ENCODE measurements at places on chromosomes 2 and 18.
A peak's percentile ranks its signal among the peaks of the same experiment; 100 is the strongest.

GRCh38 chr2:233033672-233034071 is 1.2 kb downstream of the NEU2 start:
- no peak for DNase-seq

DNA sequence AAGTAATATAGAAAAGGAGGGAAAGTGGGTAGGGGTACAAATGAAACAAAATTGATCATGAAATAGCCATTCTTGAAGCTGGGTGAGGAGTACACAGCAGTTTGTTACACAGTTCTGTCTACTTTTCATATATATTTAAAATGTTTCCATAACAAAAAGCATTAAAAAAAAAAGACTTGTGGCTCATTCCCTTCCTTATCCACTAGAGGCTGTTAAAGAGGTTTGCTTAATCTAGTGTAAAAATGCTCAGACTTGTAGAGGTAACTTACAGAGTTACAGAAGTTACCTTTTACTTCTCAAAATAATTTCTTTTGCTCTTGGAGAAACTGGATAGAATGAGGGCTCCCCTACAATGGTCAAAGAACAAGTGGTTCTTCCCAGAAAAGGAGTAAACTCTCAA is 8.1 kb upstream of the WIPF1 start:
- no peak for DNase-seq

GRCh38 chr2:109383505-109384307 is 230.1 kb downstream of the SEPTIN10 start:
- DNase-seq = no peak

GRCh38 chr2:221176667-221177066 is 395.4 kb downstream of the EPHA4 start:
- DNase-seq = no peak

GRCh38 chr2:200223205-200223784 is 83.2 kb upstream of the SPATS2L start:
- DNase-seq = no peak

DNA sequence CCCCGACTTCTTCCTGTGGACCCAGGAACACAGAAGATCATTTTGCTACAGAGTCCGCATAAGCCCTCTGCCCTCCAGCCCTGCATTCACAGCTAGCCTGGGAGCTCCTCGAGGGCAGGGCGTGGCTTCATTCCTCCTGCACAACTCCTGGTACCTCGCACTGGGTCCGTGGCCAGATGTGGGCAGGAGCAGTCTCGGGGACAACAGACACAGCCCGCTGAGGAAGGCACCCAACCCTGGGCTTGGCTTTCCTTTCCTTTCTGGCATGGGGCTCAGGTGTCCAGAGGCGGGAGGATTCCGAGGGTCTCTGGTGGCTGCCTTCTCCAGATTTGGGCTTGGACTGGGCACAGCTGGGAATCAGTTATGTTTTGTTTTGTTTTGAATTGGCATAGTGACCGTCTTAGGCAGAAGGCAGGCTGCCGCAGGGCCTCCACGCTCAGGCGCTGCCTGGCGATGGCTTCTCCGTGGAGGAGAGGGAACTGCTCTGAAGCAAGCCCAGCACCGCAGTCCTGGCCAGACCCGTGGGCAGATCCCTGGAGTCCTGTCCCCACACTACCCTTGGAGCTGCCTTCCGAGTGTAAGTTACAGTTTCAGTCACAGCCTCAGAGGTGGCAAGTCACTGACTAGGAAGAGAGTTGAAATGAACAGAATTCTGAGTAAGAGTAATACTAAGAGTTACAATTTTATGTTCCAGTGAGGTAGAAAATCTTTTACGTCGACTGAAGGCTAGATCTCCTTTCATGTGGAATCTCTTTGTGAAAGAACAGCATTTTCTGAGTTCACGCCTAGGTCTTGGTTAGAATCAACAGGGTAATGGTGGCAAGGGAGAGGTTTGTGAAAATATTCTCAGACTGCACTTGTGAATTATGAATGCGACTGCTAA is 47.9 kb downstream of the LDLRAD4 start:
- peak; percentile 48 for DNase-seq

DNA sequence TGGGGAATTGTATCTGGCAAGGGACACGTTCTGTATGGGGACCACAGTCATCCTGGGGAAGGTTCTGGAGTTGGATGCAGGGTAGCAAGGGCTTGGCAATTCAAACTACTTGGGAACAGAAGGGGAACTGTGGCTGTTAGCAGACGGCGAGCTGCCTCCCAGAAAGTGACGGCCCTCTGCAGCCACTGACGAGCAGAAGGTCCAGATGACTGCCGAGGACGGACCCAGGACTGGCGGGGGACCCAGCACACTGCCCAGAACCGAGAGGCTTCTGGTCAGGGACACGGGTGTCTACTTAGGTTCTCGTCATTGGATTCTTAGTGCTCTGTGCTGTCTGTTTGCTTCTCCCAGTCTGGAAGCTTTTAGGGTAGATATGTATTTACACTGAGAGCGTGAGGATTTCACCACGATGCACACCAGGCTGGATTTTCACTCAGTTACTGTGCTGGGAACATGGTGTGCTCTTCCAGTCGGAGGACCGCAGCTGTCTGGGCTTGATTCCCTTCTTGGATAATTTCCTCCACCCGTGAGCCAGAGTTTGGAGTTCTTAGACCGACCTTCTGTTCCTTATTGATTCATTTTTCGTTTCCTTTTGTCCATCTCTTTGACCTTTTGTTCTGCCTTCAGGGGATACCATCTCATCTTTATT is 13.4 kb downstream of the GPR35 start:
- DNase-seq = no peak

DNA sequence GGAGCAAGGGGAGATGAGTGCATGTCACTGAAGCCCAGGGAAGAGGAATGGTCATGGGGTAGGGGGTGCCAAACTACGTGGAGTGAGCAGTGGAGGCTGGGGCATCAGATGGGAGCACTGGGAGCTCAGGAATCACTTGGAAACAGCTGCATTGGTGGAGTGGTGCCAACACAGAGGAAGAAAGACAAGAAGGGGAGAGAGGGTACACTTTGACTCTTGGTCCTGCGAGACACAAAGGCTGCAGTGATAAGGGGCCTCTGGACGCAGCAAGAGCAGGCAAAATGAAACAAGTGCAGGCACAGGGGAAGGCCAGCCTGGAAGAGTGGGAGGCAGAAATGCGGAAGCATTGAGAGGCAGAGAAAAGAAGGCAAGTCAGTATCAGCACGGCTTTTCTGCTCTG is 134.7 kb upstream of the SMIM21 start:
- DNase-seq = no peak

GRCh38 chr2:153497938-153498629 is 19.5 kb upstream of the RPRM start:
- no peak for DNase-seq

- no peak for DNase-seq
Observed at GRCh38 chr2:84429328-84429727, 29.8 kb downstream of the SUCLG1 start.

GRCh38 chr2:46909771-46910419 is 5.7 kb downstream of the MCFD2 start:
- DNase-seq = no peak

GRCh38 chr2:19474128-19474527 is 115.7 kb upstream of the OSR1 start:
- DNase-seq = peak; percentile 18

DNA sequence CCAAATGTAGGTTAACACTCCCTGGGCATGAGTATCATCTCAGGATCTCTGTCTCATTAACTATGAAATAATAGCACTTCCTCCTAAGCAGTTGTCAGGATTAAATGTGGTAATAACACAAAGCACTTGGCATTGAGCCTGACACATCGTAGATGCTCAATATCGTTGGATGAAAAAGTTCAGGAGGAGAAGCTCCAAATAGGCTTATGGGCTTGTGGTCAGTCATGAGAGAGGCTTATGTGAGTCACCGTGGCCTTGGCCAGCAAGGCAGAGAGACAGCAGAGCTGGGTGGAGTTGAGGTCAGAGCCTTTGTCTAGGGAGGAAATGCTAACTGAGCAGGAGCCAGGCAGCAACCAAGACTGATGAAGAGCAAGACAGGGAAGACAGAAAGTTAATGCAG is 68.3 kb upstream of the PPM1B start:
- DNase-seq = no peak

- DNase-seq = no peak
Observed at GRCh38 chr2:134773759-134774742, 55.3 kb upstream of the TMEM163 start.

GRCh38 chr2:205496772-205497171 is 185.5 kb upstream of the NRP2 start:
- DNase-seq = no peak

DNA sequence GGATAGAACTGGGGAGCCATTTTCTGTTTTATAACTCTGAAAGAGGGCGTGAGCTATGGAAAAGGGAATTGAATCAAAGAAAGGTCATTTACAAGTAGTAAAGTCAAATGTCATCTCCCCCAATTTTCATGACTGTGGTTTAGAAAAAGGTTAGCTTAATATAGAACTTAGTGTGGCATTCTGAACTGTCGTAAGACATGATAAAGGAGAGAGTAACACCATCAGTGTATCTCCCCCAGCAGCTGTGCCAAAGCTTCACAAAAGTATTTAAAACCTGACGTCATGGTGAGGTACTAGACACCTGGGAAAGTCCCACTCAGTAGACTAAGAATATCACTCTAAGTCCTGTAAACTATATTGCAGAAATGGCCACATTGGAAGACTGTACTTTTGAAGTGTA is 5.8 kb upstream of the IKZF2 start:
- DNase-seq = no peak

DNA sequence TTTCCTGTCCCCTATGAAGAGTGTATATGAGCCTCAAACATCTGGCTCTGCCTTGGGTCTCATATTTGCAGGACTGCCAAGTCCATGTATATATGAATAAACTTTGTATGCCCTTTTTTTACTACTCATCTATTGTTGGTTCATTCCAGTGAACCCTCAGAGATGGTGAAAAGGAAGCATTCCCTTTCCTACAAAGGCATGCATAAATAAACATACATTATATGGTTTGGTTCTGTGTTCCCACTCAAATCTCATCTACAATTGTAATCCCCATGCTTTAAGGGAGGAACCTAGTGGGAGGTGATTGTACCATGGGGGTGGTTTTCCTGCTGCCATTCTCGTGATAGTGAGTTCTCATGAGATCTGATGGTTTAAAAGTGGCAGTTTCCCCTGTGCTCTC is 534.2 kb downstream of the SPAG16 start:
- DNase-seq = no peak

DNA sequence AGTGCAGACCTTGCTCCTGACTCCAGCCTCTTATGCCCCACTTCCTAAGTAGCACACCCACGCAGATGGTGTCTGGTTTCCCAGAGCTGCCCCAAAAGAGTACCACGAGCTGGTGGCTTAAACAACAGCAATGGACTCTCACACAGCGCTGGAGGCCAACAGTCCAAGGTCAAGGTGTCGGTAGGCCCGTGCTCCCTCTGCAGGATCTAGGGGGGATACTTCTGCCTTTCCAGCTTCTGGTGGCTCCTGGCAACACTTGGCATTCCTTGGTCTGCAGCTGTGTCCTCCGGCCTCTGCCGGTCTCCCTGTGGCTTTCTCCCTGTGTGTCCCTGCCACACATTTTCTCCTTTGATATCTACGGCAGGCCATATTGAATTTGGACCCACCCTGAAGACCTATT is 99.0 kb downstream of the TSHZ1 start:
- no peak for DNase-seq

DNA sequence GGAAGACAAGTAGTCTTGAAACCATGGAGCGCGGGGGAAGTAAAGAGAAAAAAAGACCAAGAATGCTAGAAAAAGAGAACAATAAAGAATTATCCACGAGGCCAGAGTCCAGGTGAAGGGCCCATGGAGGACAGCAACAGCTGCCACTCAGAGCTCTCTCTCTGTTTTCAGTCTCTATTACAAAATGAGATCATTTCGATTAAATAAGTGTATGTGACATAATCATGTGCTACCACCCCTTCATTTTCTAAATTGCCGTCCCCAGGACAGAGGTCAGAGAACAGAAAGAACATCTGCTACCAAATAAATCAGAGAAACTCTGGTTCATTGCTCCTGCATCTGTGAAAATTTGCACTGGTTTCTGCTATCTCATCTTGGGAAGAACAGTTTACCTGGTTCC is 838.7 kb downstream of the RNF144A start:
- no peak for DNase-seq

DNA sequence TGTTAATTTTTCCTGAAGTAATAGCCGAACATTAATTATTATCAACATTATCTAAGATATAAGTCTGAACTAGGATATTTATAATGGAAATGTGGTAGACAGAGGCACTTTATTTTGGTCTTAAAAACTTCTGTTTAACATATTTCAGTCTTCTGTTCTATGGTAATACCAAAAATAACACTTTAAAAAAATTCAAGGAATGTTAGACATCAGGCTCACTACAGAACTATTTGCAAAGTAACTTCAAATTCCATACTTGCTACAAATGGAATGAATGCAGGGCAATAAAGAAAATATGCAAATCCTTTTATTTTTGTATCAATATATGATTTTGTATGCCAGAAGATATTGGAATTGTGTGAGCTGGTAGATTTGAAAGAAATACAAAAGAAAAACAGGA is 345.5 kb upstream of the DSEL start:
- no peak for DNase-seq

DNA sequence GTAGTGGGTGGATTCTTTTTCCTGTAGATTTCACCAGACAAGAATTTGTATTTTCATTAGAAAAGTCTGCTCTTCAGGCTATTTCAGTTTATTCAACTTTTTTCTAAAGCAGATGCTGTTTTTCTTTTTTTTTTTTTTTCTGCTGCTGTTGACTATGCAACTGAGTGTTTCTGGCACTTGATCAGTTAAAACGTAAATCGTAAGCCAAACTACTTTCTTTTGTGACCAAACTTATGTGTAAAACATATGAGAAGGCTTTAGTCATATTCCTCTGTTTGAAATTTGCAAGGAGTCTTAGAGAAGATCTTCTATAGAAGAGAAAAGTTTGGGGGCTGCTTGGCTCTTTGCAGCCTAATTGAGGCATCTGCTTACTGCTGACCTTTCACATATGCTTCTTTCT is 170.1 kb downstream of the PARD3B start:
- DNase-seq = no peak

GRCh38 chr18:627231-627630 is 30.2 kb upstream of the TYMS start:
- no peak for DNase-seq

DNA sequence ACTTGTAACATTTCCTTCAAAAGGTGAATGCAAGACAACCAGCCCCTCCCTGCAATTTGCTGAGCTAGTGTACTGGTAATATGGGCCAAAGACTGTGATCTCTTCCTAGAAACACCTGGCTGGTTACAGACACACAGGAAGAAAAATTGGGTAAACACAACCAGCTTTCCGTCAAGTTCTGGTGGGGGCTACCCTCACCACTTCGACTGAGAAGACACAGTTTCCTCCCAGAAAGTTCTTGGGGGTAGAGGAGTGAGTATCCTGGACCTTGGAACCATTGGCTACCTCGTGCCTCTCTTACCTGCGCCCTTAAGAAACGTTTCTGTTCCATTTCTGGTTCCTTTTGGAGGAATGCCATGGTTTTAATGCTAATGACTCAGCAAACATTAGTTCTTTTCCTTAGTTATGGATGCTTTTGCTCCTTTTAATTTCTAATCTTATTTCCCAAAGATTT is 120.9 kb upstream of the DLX2 start:
- no peak for DNase-seq

DNA sequence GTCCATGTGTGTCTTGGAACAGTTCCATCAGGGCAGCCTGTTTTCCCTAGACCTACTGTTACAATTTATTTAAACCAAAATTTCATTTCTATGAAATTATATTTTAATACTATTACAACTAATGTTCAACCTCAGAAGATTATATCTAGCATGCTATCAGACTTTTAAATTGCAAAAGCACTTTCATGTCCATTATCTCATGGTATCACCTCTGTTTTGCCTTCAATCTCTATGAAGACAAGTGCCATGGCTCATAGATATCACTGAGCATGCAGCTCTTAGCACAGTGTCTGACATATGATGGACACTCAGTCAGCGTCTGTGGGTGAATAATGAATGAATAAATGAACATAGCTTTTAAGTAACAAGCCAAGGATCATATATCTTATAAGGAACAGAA is 288.8 kb downstream of the RAD51AP2 start:
- no peak for DNase-seq

Measured in activated T-cell treated with anti-CD3 and anti-CD28 coated beads, Interleukin-2, amount 50 U/mL, for 1 hour (primary cell).